ENCODE measurements at places on chromosomes 7 and 10. TPM values are rescaled to one million over a fixed set of nuclear protein-coding genes. Genes with fewer than 3 reads are reported as not detected.

Gene ARHGEF5
- total RNA-seq = 8.7 TPM

- DNase-seq = peak; percentile 65
These were observed 33.7 kb downstream of the NRBF2 start for GRCh38 chr10:63166742-63167258.

DNA sequence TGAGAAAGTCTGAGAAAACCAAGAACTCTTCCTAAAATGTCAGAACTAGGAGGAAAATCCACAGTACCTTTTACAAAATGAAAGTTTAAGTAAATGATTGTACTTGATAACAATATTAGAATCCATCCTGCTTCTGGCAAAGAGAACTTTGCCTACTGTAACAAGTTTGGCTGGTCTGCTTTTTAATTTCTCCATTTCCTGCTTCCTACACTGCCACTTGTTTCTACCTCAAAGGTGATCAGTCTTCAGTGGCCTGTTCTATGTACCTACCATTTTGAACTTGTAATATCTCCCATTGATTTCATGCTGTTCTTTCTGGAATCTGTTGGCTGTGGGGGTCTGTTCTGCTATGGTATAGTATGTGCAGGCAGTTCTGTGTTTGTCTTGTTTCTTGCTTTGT is 32.9 kb upstream of the CAPZA2 start:
- DNase-seq = no peak

DNA sequence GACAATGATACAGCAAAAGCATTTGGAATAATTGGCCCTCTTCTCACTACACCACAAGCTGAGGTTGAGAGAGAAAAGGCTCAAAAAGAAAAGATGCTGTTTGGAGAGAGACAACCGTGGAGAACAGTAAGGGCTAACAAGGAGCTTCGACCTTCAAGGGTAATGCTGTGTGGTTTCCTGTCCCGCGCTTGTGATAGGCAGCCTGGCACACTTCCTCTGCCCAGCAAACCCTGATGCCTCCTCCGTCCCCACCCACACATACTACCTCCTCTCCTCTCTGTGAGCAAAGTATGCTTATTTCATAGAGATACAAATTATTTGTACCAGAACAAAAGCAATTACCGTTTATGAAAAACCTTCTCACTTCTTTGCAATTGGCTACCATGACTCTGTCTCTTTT is 755.4 kb downstream of the KCNMA1 start:
- DNase-seq = no peak

DNA sequence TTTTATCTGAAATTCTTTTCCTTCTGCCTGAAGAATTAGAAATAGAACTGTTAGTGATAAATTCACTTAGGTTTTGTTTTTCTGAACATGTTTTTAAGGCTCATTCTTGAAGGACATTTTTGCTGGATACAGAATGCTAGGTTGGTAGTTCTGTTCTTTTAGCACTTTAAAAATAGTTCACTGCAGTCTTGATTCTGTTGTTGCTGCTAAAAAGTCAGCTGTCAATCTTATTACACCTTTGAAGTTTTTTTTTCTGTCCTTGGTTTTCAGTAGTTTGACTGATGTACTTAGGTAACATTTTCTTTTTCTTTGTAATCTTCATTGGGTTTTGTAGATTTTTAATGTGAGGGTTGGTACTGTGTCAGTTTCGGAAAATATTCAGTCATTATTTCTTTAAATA is 48.7 kb downstream of the C1GALT1 start:
- no peak for DNase-seq

DNA sequence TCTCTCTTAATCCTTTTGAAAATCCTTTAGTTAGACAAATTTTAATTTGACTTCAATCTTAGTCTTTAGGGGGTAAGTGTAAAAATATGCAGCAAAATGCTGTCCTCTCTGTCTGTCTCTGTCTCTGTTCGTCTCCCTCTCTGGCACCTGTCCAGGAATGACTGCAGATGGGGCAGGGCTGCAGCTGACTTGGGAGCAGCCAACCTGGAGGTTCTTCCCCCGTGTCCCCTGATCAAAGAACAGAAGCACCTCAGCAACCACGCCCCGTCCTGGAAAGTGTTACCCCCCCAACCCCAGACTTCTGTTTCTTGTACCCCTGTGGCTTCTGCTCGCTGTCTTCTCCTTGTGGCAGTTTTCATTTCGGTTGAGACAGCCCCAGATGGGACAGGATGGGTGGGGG is 141.6 kb upstream of the NPS start:
- DNase-seq = no peak

Measured in Caki2 (cell line).